Cardiac muscle cell (in vitro differentiated cells and primary cell): ENCODE measurements at places on chromosomes 2 and 18. TPM values are rescaled to one million over a fixed set of nuclear protein-coding genes. Genes with fewer than 3 reads are reported as not detected.

DNA sequence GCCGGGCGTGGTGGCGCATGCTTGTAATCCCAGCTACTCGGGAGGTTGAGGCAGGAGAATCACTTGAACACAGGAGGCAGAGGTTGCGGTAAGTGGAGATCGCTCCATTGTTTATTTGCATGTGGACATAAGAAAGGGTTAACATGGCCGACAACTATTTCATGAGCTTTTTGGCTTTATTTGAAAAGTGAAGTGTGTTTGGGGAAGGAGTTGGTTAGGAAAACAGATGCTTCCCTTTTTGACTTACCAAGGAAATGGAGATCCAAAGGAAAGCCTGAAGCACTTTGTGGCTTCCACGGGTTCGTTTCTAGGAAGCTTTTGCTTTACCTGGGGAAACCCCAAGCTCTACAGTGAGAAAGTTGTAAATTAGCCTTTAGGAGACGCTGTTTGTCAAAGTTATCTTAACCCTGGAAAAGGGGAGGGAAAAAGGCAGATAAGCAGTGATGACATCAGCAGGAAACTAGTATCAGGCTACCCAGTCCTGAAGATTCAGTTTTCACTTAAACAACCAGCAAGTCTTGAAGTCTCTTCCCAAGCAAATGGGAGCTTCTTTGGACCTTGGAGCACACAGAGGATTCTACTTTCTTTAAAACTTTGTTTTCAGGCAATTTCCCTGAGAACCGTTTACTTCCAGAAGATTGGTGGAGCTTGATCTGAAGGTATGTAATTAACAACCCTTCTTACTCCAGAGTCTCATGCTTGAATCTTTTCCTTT lies at the start of gene CASP10:
TSS of gene CASP10 (plus strand) at position 492 of the 715 bp plus-strand sequence. CDS start 2,637 bp downstream, outside the sequence.
- peak; percentile 88 for DNase-seq

DNA sequence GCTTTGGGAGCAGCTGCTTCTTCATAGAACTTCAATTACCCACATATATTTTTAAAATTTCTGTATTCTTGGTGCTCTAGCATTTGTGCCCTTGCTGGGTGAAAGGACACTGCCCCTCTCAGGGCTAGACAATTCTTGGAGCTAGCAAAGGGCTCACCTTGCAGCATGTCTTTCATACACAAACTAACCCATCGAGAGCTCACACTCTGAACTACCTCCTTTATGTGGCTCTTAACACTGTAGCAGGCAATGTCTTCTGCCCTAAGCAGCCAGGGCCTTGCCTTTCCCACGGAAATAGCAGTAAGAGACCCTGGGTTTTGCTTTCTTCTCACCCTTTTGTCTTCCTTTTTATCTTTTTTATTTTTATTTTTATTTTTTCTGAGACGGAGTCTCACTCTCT lies 234.0 kb downstream of the ACTR3 start:
- no peak for DNase-seq

- DNase-seq, result no peak
These were observed 127.5 kb upstream of the SLC1A4 start for GRCh38 chr2:64861452-64862397.

Gene MAPK4
- 36.9 and 45.4 TPM in 2 replicates for polyA plus RNA-seq

DNA sequence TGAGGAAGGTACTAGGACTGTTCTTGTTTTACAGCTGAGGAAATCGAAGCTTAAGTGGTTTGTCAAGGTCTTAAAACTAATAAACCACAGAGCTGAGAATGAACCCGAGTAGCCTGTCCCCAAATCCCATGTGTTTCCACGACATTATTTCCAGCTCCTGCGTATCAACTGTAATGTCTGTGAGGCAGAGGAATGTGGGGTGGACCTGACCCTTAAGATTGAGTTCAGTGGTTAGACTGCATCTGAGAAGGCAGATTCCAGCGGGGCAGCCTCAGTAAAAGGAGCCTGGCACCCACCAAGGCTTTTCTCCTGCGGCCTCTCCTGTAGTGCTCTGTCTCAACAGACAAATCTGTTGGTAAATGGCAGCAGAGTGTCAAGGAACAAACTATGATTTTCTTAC lies 81.9 kb upstream of the TMEM178A start:
- DNase-seq, result no peak

DNA sequence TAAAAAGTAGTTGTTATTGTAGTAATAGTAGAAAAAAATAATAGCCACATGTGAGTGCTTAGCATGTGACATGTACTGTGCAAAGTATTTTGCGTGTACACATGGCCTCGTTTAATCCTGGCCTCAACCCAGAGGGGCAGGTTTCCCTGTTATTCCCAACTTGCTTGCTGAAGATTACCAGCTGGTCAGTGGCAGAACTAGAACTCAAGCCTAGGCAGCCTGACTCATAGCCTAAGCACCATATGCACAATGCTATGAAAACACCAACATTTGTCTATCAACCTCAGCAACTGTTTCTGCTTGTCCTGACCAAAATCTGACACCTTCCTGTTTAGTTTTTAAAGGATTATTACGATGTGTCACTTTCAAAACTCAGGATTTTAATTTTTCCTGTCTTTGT lies 234.9 kb upstream of the SMAD7 start:
- DNase-seq, result no peak

DNA sequence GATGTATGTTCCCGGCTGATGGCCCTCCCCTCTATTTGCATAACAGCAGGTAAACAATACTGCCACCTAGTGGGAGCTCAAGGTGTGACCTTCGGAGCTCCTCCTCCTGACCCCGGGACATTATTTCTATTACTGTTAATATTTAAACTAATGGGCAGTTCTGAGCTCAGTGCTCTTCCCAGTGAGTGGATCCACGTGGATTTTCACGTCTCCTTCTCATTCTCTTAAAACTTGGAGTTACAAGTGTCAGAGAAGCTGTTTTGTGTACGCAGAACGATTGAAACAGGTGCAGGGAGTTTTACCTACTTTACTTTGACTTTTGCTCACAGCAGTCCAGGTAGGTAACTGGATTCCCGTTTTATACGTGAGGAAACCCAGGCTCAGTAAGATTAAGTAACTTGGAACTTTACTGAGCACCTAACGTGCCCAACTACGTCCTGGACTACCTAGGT lies 127.3 kb downstream of the PRKCE start:
- DNase-seq, result peak; percentile 81

DNA sequence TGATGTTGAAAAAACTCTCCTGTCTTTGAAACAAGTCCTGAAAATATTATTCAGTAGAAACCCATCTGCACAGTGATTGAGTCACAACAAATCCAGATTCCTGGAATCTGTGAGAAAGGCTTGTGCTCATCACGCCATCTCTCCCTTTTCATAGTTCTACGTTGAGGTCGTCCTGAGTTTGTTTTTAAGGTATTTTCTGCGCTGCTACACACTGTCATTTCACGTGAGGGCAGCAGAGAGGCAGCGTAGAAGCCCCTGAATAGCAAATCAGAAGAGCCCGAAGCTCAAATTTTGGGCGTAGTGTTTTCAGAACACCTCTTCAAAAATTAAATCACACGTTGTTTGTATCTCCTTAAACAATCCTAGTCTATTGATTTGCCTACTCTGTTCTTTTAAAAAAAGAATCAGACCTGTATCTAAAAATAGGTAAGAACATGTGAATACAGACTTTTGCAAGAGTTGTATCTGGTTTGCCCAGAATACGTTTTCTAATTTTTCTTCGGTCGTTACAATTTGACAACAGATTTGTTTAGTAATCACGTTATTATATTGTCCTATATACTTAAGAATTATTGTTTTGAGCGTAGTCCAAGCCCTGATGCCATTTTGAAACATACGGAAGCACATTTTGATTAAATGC lies 61.6 kb upstream of the SLC38A11 start:
- peak; percentile 50 for DNase-seq

Gene WDR54
- 132 and 159 TPM in 2 replicates for polyA plus RNA-seq

Gene PJVK
- 12.9 and 13.3 TPM in 2 replicates for polyA plus RNA-seq

Gene POTEF
- 14.9 and 22.2 TPM in 2 replicates for polyA plus RNA-seq
